ENCODE measurements at places on chromosomes 7 and 10.

GRCh38 chr10:70355051-70356021 lies 27.1 kb downstream of the LRRC20 start:
- no peak for DNase-seq

GRCh38 chr7:33066771-33067170 lies 4.2 kb upstream of the NT5C3A start:
- DNase-seq, result no peak

DNA sequence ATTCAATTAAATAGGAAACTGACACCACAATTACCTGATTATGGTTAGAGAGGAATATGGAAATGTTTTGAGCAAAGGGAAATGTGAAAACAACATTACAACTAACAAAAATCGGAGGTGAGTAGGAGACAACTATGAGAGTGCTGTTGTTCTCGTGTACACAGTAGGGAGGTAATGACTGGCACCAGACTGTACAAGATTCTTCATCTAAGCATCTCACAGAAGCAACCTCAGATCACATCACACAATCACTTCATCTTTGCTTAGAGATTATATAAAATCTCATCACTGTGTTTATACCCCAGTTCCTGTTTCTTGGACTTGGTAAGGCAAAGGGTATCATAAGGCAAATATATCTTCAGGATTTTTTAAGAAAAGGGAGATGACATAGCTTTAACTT lies 14.9 kb downstream of the ABLIM1 start:
- no peak for DNase-seq

- no peak for DNase-seq
These were observed 2.9 kb downstream of the WAC start for GRCh38 chr10:28535846-28536245.

GRCh38 chr10:89217057-89217990 lies 10.2 kb upstream of the CH25H start:
- DNase-seq, result peak; percentile 78

GRCh38 chr10:14688606-14689005 lies 86.1 kb downstream of the FAM107B start:
- no peak for DNase-seq
